ENCODE measurements at places on chromosomes 4 and X.

DNA sequence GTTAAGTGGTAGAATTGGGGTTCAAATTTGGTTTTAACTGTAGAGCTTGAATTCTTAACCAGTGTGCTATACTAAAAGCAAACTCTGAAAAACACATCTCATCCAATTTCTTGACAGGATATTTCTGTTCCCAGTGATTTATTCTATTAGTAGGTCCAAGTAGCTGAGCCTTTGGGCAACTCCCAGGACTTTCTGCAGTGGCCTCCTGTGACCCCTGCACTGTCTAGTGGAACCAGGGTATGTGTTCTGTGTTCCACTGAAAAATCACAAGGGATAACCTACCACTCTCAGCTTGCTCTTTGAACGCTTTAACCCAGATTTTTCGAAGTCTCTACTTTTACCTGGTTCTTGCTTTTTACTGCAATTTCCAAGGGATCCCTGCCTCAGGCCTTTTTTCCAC is 58.0 kb upstream of the SCOC start:
- H3K4me3 ChIP-seq: no peak overlapping the region
- no peaks in the 10 kb centered on the region for H3K36me3 ChIP-seq
- no peaks in the 10 kb centered on the region for H3K4me1 ChIP-seq
- no peak for DNase-seq
- no peaks in the 10 kb centered on the region for H3K27me3 ChIP-seq

DNA sequence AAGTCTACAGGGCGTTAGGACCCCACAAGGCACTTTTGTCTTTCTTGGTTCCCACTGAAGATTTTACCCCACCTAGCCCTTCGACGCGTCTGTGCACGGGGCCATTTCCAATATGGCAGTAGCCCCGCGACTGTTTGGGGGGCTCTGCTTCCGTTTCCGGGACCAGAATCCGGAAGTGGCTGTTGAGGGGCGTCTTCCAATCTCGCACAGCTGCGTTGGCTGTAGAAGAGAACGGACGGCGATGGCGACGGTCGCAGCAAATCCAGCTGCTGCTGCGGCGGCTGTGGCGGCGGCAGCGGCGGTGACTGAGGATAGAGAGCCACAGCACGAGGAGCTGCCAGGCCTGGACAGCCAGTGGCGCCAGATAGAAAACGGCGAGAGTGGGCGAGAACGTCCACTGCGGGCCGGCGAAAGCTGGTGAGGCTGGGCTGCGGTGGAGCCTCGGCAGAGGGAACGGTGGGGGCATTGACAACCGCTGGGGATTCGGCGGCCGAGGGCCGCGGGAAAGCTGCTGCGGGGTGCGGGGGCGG is at the start of gene USP11:
Gene USP11 (plus strand): TSS at position 207 of the 530 bp plus-strand sequence. CDS start 35 bp downstream, at position 242.
- H3K27me3 ChIP-seq: no peaks in the 10 kb centered on the region
- H3K4me1 ChIP-seq: no peaks in the 10 kb centered on the region
- peak within 1 kb of the TSS; percentile 97 for H3K27ac ChIP-seq
- no peaks in the 10 kb centered on the region for H3K36me3 ChIP-seq

GRCh38 chr4:138949866-138950265 is 65.7 kb upstream of the NOCT start:
- no peaks in the 10 kb centered on the region for H3K4me1 ChIP-seq
- no peak for DNase-seq

- no peak overlapping the region for H3K27ac ChIP-seq
- H3K4me1 ChIP-seq: no peaks in the 10 kb centered on the region
- no peaks in the 10 kb centered on the region for H3K36me3 ChIP-seq
Observed at GRCh38 chr4:137705171-137705783, 173.0 kb upstream of the PCDH18 start.

GRCh38 chr4:20565075-20565721 is 135.1 kb upstream of the PACRGL start:
- H3K36me3 ChIP-seq: no peaks in the 10 kb centered on the region
- H3K4me3 ChIP-seq: no peak overlapping the region
- no peak for DNase-seq
- no peak overlapping the region for H3K27ac ChIP-seq
- no peaks in the 10 kb centered on the region for H3K4me1 ChIP-seq

DNA sequence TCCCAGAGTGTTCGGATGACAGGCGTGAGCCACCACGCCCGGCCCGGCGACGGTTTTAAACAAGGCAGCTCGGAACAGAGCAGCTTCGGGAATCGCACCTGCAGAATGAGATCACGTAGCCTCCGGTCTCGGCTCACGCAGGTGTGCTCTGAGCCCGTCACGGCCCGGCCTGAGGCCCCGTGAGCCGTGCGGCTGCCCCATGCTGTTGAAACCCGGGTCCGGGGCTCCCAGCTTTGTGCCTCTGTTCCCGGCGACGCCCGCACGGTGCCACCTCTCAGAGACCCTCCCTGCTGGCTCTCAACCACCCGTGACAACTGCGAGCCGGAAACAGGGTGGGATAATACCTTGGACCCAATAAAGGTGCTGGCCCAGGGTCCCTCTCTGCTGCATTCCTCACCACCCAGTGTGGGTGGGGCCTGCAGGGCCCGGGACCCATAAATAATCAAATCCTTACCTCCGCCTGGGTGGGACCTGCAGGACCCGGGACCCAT is 13.4 kb upstream of the PLCXD1 start:
- no peaks in the 10 kb centered on the region for H3K4me1 ChIP-seq
- no peak overlapping the region for H3K27ac ChIP-seq
- no peaks in the 10 kb centered on the region for H3K36me3 ChIP-seq

DNA sequence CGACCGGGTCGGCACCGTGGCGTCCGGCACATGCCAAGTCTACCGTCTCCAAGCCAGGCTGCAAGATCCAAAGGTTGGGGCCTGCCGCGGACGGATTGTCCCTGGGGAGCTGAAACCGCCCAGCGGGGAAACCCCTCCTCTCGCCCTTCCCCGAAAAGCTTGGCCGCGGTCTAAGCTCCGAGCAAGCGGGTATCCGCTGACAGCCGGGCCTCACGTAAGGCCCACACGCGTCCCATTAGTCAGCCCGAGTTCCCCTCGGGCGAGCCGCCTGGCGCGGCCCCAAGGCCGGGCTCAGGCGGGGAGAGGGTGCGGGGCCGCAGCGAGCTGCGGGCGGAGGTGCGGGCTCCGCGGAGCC is 6.8 kb upstream of the BCOR start:
- H3K27me3 ChIP-seq: no peaks in the 10 kb centered on the region
- peak overlapping the region; percentile 30 for H3K4me3 ChIP-seq
- no peaks in the 10 kb centered on the region for H3K36me3 ChIP-seq

DNA sequence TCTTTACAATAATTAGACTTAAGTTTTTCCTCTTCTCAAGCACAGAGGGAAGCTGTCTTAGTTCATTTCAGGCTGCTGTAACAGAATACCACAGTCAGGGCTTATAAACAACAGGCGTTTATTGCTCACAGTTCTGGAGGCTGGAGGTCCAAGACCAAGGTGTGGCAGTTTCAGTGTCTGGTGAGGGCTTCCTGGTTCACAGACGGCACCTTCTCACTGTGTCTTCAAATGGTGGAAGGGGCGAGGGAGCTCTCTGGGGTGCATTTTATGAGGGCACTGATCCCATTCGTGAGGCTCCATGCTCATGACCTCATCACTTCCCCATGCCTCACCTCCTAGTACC is 115.7 kb upstream of the MXRA5 start:
- H3K36me3 ChIP-seq: no peaks in the 10 kb centered on the region
- DNase-seq: peak; percentile 5
- H3K4me1 ChIP-seq: no peaks in the 10 kb centered on the region
- H3K27me3 ChIP-seq: no peaks in the 10 kb centered on the region
- no peak overlapping the region for H3K4me3 ChIP-seq

- no peaks in the 10 kb centered on the region for H3K4me1 ChIP-seq
- no peak overlapping the region for H3K27ac ChIP-seq
- H3K4me3 ChIP-seq: no peak overlapping the region
- no peaks in the 10 kb centered on the region for H3K36me3 ChIP-seq
Observed at GRCh38 chrX:119984652-119985051, 41.1 kb upstream of the NKAP start.

GRCh38 chrX:6279277-6279909 is 50.7 kb upstream of the NLGN4X start:
- no peak for DNase-seq
- no peaks in the 10 kb centered on the region for H3K36me3 ChIP-seq
- H3K4me1 ChIP-seq: no peaks in the 10 kb centered on the region
- H3K27ac ChIP-seq: no peak overlapping the region
- H3K27me3 ChIP-seq: no peaks in the 10 kb centered on the region

DNA sequence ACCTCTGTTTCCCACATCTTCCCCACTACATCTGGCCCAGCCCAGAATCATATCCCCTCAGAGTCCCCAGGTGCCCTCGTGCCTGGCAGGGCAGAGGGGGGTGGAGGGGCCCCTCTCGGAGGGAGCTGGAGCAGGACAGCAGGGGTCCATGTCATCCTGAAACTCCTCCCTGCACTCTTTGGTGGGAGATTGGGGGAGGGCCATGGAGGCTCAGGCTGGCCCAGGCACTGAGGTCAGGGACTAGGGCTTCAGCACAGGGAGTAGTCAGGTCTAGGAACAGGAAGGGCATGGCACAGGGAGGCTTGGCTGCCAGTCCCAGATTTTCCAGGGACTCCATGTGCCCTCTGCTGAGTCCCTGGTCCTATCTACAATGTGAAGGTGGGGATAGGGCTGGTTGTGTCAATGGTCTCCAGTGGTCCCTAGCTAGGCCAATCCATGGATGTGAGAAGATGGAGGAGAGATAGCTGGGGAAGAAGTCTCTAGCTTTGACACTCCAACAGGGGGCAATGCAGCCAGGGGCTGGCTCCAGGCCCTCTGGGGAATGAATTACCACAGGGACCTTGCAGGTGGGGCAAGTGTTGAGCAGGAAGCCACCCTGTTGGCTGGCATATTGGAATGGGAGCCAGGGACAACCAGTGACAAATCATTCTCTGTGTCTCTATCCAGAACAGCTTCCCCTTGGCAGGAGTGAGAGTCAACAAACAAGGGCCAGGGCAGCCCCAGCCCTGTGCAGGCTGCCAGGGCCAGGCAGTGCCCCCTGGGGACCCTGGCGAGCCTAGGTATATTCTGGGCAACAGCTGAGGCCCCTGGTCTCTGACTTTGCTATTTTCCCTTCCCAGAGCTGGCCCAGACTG is 154.4 kb downstream of the EFNB1 start:
- no peaks in the 10 kb centered on the region for H3K4me1 ChIP-seq
- no peaks in the 10 kb centered on the region for H3K27me3 ChIP-seq
- no peak for DNase-seq

Measured in small intestine (tissue), 16 donors.